ENCODE measurements at places on chromosomes 1 and 21.
A peak's percentile ranks its signal among the peaks of the same experiment; 100 is the strongest.

DNA sequence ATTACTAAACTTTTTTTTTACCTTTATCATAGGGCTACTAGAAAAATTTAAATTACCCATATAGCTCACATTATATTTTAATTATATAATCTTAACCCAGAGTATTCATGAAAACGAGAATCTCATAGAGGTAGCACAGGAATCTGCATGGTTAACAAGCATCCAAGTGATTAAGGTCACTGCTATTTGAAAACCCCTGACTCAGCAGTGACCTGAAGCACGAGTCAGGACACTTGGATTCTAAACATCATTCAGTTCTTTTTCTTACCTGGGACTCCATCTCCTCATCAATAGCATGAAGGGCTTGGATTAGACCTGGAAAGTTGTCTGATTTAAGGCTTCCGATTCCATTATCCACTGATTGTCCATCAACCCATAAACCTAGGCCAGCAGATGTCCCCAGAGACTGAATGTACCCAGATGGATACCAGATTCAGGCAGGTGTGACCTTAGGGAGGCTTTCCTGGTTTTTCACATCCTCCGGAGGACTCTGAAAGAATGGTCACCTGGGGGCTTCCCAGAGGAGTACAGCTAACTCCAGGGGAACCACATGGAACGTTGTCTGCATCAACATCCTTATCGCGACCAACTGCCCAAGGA is 174.3 kb downstream of the SETD4 start:
- no peak for DNase-seq

- DNase-seq, result no peak
Observed at GRCh38 chr21:45054927-45055612, 19.3 kb upstream of the ADARB1 start.

- DNase-seq, result no peak
Observed at GRCh38 chr1:109425391-109426280, 612 bp downstream of the PSMA5 start.

- DNase-seq, result peak; percentile 44
Observed at GRCh38 chr1:228804640-228805413, 69.5 kb downstream of the RHOU start.

GRCh38 chr1:30409476-30410152 is 313.8 kb downstream of the MATN1 start:
- DNase-seq, result no peak

DNA sequence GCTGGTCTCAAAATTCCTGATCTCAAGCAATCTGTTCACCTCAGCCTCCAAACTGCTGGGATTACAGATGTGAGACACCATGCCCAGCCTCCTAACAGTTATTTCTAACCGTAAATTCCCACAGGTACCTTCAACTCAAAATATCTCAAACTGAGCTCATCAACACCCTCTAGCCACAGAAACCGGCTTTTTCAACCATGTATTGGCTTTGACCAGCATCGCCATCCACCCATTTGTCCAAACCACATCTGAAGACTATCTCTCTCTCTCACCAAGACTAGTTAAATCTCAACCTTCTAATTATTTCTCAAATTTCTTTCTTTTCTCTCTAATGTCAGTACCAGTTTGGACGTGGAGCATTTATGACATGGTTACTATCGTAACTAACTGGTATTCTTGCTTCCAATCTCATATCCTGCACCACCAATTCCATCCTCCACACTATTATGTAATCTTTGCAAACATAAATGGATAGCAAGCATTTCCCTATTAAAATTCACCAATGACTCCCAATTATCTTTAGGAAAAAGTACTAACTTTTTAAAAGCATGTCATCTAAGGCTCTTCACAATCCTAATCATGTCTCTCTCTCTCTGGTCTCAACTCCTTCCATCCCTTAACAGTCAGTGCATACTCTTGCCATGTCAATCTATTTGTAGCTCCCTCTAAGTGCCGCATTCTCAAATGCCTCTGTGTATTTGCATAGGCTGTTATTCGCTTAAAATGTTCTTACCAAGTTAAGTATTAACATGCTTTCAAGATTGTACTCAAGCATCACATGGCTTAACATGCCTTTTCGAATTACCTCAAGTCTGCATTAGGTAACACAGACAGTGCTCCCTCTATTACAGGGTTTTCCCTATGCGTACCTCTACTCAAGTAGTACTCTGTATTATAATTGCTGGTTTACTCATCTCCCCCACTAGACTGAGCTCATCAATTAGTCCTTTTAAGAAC is 18.1 kb downstream of the RSBN1 start:
- no peak for DNase-seq

DNA sequence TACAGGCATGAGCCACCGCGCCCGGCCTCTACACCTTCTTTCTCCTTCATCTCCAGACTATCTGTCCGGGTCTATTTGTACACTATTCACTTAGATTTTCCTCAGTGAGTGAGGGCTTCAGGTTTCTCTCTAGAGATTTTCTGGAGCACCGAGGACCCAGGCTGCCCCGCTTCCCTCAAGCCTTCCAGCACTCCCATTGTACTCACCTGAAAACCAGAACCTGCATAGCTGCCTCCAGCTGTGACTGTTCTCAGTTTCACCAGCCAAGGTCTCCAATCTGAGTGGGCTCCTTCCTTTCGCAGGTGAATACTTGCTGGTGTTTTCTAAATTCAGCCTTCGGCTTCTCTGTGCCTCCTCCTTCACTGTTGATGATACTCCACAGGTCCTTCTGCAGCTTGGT is 12.9 kb upstream of the DMAP1 start:
- DNase-seq, result no peak

DNA sequence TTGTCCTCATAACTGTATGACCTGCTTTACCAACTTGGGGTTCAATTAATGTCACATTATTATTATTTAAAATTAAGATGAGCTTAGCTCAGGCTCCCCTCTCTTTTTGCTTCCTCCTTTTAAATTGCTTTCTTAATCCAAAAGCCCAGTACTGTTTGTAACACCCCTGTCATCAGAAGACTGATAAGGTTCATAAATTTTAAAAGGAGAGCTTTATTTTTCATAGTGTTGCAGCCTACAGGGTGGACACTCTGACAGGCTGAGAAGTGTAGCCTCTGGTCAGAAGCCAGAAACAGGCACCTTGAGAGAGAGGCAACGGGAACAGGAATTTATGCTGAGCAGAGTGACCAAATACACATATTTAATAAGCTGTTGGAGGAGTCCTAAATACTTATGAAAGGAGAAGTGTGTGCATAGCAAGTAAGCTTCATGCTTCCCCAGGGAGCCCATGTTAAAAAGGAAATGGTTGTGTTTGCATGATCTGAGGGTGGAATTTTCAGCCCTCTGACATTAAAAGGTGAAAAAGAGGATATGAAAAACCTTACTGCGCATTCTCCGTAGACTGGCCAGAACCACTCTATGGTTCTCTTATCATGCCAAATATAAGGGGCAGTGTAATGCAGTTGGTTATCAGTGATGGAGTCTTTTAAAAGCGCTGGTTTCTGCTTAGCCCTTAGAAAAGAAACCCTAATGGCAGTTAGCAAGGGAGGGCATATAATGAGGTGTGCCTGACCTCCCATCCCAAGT is 30.5 kb upstream of the FGGY start:
- DNase-seq, result no peak

DNA sequence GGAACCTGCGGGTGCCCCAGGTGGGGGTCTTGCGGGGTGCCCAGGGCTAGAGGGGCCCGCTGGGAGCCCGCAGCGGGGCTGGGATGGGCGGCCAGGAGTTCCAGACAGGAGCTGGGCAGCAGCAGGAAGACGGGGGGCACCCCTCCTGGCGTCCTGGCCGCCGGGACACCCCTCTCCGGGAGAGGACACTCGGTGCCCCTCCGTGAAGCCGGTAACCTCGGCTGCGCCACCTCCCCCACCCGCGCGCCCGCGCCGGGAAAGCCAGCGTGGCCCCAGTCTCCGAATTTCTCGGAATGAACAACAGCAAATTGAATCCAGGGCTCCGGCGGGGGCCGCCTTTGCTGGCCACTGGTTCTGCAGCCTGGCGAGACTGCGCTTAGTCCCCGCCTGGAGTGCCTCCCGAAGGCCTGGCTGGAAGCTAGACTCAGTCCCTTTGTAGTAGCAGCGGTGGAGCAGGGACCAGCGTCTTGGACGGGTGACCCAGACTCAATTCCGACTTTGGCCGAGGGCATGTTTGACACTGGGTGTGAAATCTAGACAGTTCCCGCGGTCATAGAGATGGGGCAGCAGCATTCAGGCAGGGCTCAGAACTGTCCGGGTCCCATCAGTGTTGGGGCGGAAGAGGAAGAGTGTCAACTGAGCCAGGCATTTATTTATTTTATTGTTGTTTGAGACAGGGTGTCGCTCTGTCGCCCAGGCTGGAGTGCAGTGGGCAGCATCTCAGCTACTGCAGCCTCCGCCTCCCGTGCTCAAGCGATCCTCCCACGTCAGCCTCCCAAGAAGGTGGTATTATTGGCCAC is 773 bp downstream of the IFNGR2 start:
- peak; percentile 77 for DNase-seq

GRCh38 chr1:63074321-63074720 is 248.0 kb upstream of the FOXD3 start:
- DNase-seq, result no peak

GRCh38 chr1:105556266-105556665 is 1500.2 kb upstream of the PRMT6 start:
- DNase-seq, result no peak

DNA sequence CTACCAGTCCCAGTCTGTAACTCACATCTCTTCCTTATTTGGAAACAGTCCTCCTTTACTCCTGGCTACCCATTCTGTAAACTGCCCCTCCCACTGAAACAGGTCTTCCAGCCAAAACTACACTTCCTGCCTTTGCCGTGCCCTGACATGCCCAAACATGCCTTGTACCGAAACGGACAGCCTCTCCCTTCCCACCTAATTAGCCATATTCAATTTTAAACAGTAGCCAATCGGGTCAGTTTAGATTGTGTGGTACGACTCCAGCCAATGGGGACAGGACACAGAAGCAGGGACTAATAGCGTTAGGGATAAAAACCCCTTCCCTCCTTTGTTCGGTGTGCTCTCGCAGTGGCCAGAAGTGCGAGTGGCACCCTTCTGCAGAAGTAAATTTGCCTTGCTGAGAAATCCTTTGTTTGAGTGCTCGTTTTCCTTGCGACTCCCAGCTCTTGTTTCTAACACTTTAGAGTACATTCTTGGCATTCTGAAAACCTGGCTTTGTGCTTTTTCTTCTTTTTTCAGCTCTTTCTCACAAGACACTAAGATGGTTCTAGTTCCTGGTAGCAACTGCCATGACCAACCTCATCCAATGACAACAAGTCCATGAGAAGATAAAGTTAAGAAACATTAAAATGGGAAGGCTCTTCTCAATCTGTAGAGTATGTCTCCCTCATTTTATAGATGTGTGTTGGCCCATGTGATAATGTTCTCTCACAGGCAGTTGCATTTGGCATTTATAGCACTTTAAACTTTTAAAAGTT is 325.1 kb upstream of the GREM2 start:
- no peak for DNase-seq

DNA sequence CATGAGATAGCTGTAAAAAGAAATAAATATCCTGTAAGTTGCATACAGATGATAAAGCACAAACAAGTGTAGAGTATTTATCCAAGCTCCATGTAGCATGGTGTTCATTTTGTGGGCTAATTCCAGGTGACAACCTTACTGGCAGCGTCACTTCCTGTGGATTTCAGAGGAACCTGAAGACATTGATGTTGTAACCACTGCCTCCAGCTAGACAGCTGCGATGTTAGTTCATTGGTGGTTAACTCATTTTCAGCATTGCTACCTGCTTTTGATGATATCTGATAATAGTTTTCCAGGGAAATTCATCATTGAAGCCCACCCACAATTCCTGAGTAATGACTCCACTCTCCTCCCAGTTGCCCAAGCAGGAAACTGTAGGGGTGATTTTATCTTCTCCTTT is 3.0 kb downstream of the HSD3B1 start:
- no peak for DNase-seq

DNA sequence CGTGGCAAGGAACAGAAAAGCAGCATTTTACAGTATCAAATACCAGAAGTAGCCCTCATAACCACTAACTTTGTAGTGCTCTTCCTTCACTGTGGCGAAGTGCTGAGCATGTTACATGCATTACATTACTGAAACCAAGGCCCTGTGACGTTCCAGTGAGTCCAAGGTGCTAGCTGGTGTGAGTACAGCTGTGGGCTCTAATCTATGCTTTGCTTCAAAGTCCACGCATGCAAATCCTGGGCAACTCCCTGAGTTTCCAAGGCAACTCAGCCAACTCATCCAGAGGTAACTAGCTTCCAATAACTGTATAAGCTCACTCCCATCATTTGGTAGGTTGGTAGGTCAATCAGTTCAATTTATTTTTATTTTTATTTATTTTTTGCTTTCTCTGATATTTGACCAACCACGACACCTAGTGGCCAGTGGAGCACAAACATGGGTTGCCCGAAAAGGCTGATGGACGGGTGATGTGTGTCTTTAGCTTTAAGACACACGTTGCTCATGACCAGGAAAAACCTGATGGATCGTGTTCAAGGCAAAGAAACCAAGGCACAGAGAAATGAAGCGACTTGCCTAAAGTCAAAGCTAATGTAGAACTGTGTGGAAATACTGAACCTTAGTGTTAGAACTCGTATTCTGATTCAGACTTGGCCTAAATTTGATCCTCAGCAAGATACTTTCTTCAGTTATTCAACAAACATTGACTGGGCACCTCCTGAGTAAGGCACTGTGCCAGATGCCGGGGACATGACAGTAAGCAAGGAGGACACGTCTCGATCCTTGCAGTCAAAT is 73.0 kb downstream of the GNG12 start:
- DNase-seq, result peak; percentile 74

DNA sequence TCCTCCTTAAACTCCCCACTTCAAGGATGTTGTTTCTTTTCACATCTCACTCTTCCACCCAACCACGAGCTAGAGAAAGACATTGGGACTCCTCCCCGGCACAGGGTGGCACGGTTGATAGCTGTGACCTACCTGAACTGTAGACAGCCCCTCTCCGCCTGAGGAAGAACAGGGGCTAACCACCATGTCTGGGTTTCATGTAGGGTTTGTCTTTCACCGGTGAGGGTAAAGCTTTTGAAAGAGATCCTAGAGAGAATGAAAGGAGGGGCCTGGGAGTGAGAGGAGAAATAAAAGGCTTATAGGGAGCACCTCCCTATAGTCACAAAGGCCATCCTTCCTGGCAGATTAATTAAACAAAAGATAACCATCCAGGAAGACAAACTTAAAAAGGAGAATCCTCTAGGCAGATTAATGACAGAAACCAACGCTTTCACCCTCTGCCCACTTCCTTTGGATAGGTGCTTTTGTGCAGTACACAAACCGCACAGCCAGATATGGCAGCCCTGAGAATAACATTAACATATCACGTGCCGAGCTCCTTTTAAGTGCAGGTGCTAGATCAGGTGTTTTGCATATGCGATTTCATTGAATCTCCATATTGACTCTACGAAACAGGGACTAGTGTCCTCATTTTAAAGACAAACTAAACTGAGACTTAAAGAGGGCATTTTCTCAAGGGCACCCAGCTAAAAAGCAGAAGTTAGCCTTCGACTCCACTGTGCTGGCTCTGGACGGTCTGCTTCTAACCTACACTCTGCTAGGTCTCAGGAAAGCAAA is 178.1 kb upstream of the RUNX1 start:
- DNase-seq, result no peak

All from H1 (cell line).